MV-4-11 (cell line): ENCODE measurements at places on chromosomes 13 and 19.
A peak's percentile ranks its signal among the peaks of the same experiment; 100 is the strongest.

DNA sequence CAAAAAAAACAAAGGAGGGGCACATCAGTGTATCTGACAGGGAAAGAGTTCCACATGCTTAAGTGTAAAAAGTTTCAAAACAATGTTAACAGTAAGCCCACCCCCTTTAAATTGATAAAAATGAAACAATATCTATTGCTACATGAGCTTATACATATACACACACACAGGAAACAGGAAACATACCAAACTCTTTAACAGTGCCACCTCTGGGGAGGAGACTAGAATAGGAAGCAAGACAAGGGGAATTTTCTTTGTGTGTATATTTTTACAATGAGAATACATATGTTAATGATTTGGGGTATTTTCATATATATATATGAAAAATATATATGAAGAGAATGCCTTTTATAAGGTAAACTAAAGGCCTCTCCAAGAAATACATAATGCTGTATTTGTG, 44.7 kb downstream of the TPT1 start:
- no peak for DNase-seq

DNA sequence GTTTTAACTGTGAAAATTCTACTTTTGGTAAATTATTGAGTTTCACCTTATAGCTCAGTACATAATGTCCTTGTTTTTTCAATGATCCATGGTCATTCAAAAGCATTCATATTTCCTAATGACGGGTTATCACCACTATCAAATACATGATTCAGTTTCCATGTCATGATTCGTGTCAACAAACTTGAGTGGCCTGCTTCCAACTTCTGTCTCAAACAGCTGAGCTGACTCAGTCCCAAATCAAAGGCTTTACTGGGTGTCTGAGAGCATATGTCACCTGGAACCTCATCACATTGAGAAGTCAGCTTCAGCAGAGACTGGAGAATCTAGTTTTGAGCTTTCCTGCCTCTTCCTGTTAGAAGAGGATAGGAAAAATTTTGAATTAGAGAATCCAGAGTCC, 40.3 kb upstream of the SGCG start:
- DNase-seq = no peak

DNA sequence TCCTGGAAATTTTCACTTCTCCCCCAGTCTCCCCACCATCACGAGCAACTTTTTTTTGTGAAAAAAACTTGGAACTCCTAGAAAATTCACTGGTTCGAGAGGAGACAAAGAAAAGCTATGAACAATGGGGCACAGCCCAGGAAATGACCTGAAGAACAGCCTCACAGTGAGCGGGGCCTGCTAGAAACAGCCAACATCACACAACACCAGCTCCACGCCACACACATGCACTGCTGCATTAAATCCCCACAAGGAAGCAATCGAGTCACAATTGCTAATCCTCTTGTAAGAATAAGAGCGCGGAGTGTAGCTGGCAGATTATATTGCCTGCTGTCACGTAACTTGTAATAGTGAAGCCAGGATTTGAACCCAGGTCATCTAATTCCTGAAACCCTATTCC, 48.8 kb downstream of the SLC7A1 start:
- no peak for DNase-seq

DNA sequence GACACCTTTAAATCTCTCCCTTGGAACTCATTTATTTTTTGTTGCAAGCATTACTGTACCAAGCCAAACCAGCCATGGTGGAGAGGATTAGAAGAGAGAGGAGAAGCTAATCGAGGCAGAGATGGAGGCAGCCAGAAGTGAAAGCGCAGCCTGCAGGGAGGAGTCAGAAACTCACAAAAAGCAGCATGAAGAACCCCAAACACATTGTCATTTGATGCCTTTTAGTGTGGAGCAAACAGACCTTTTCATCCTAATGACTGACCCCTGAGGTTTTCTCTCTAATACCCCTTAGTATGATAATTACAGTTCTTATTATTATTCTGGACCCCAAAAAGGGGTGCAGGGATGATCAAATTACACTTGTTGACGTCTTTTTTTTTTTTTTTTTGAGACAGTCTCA, 62.5 kb downstream of the TNFRSF19 start:
- no peak for DNase-seq

DNA sequence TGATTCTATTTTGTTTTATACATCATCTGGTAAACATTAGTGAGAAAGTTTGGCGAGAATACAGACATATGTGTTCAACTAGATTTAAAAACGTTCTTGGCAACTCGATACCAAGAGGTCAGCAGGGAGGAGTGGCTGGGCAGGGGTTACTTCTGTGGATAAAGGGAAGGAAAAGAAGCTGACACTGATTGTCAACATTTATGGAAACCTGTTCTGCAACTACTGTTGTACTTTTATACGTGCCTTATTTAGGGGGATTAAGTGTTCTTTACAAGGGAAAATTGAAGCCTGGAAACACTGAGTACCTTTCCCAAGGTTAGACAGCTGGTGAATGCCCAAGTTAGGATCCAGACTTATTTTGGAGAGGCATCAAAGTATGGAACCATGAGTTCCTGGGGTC, 65.0 kb downstream of the MTUS2 start:
- DNase-seq = no peak

GRCh38 chr19:46378268-46378667, 31.4 kb downstream of the PPP5C start:
- no peak for DNase-seq

DNA sequence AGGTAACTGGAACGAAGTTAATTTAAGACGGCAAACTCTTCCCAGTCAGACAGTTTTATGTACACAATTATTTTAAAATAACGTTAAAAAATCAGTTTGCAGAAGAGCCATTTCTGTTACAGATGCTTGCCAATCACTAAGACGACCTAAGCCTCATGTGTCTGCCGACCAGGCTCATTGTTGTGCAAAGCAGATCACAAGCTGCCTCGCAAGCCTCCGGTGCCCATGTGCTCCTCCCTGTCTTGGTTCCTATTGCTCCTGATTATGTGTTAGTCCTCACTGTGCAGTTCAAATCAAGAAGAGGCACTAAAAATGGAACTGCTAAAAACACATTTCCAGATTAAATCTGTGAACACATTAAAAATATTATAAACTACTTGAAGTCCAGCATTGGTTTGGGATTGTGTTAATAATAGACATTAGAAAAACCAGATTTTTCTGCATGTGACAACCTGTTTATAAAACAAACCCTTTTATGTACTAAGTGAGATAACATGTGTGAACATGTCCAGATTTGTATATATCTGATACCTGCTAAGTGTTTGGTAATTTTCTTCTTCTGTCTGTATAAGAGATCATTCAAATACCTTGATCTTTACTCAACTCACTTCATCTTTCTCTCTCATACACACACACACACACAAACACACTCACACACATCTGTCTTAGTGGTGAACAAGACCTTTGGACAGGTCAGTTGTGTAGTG, 81.9 kb upstream of the SLC15A1 start:
- DNase-seq = no peak

DNA sequence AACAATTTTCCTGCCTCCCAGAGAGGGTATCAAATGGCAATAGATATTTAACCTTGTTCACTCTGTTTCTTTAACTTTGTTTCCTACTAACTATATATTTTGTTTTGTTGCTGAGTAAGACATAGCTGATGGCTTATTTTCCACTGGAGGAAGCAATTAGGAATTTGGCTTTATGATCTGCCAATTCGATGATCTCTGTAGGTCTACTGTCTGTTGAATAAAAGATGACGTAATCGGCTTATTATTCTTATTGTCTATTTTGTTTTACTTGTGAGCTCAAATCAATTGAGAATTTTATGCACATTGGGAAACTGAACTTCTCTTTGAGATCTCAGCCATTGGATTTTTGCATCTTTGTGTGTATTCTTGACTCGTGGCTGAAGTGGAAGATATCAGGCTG, 862.6 kb downstream of the EFNB2 start:
- no peak for DNase-seq

- DNase-seq = peak; percentile 8
These were observed 169.7 kb downstream of the KLF5 start for GRCh38 chr13:73228546-73228945.

DNA sequence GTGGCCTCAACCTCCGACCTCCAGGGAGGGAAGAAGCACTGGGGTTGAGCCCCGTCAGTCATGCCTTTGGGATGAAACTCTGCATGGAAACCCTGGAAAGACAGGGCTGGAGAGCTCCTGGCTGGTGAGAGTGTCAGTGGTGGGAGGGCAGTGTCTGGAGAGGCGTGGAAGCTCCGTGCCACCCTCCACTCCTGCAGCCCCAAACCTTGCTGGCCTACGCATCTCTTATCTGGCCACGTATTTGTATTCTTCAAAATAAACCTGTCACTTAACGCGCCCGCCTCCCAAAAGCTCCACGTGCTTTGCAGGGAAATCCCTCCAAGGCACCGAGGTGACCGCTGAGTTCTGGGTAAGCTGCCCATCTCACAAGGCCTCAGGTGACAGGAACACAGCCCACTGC, 84.3 kb downstream of the TEX29 start:
- DNase-seq = no peak

DNA sequence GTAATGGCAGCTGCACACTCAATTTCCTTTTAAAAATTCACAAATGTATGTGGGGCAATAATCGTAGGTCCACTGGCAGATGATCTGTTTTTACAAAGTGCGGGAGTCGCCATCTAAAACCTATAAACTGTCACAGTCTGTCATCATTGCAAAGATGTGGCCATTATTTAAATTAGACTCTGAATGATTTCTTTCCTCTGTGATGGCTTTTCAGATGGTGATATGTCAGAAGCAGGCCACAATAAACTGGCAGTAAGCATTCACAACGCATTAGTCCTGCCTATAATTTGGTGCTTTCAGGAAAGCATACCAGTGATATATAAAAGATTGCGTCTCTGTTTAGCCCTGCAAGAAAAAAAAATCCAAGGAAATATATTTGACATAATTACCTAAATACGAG, 226.8 kb downstream of the TBC1D4 start:
- DNase-seq = no peak

DNA sequence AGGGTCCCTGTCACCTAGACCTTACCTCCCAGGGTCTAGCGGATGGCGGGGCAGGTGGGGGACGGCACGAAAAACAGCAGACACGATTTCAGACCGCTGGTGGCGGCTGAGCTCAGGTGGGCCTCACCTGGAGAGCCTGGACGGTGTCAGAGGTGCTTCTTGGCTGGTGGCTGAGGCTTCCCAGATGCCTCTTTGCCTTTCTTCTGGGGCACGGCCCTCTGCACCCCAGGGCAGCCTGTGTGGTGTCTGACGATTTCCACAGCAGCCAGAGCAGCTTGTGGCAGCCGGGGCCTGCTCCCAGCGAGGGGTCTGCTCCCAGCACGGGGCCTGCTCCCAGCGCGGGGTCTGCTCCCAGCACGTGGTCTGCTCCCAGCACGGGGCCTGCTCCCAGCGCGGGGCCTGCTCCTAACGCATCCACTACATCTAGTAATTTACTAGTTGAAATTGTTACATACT, 66.7 kb downstream of the ATP11A start:
- DNase-seq = no peak
